Muscle of arm (tissue), 14 donors: ENCODE measurements at places on chromosomes 5 and 9. TPM values are rescaled to one million over a fixed set of nuclear protein-coding genes. Genes with fewer than 3 reads are reported as not detected.

DNA sequence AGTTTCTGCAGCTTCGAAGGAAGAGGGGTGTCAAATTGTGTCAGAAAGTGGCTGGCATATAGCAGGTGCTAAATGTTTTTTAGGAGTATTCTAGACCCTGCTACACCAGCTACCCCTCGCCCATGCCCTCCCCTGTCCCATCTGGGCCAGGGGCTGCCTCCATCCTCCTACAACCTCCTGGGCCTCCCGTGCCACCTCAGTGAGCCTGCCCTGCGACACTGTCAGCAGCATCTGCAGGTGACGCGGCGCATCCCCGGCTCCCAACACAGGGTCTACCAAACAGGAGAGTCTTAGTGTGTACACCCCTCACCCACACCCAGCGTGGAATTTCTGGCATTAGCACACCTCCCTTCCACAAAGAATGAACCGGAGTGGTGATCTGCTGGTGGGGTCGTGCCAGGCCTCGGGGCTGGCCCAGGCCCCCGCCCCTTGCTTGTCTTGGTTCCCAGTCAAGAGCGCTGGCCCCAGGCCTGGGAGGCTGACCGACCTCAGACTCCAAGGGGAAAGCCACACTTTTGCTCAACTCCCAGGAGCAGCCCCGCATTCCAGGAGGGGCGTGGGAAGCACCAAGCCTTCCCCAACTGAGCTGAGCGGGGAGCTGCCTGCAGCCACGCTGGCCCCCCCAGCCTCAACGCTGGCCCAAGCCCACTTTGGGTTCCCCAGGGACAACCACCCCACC is 55.2 kb downstream of the NEURL1B start:
- no peak for DNase-seq

DNA sequence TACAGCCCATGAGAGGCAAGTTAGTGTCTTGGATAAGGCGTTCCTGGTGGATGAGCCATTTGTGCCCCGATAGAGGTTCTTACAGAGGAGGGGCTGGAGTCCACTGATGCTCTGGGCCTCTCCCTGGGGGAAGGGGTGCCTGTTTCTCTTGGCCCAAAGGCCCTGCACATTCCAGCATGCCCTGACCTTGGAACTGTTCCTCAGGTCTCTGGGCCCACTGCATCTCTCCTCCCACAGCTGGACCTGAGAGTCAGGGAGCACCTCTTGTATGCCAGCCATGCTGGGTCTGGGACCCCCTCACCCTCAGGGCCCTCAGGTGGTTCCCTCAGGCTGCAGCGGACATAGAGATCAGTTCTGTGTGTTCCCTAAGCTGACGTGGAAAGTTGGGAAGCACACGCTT is 26.4 kb downstream of the DAPK1 start:
- DNase-seq, result no peak

DNA sequence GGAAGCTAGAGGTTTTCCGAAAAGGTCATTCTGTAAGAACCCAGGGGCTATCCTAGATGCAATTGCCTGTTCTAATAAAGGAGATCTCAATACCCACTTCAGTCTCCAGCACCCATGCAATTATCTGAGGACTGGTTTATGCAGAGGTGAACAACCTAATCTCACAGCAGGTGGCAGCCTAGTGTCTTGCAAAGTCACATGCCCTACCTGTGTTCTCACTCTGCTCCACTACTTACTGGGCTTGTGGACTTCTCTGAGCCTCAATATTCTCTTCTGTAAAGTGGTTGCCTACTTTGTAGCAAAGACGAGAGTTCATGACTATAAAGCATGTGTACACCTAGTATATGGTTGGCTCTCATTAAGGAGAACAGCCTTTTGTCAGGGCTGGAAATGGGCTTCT is 21.0 kb upstream of the ALDH1B1 start:
- DNase-seq, result no peak

The C5 gene
- 9.6 TPM for polyA plus RNA-seq

GRCh38 chr5:156522651-156523529 is 195.9 kb downstream of the SGCD start:
- DNase-seq, result no peak

DNA sequence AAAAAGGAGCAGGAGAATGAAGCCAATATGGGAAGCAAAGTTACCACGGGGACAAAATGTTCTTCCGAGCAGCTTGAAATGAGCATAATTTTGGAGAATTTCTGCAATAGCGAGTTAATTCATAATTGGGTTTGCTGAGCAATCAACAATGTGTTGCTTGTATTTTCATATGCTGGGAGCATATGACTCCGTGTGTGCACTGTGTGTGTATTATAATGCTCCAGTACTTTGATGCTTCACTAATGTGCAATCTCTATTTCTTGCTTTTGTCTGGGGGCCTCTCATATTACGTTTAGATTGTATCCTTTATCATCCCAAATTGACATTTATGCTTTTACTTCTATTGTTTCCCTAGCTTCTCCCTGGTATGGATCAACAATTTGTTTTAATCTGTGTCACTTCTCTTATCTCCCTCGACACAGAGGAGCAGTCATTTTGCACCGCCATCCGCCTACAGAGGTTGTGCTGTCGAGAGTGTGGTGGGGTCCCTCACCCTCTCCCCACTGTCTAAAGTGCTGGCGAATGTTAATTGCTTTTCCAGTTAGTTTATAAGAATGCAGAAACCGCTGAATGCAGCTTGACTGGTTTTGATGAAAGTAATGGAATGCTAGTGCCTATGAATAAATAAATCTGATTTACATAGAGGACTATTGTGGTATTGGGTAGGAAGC is 372.5 kb upstream of the WWC1 start:
- no peak for DNase-seq
